DMS 273 treated with DMSO at 0.1 percent for 48 hours (cell line): ENCODE measurements at places on chromosomes 3 and 15.

DNA sequence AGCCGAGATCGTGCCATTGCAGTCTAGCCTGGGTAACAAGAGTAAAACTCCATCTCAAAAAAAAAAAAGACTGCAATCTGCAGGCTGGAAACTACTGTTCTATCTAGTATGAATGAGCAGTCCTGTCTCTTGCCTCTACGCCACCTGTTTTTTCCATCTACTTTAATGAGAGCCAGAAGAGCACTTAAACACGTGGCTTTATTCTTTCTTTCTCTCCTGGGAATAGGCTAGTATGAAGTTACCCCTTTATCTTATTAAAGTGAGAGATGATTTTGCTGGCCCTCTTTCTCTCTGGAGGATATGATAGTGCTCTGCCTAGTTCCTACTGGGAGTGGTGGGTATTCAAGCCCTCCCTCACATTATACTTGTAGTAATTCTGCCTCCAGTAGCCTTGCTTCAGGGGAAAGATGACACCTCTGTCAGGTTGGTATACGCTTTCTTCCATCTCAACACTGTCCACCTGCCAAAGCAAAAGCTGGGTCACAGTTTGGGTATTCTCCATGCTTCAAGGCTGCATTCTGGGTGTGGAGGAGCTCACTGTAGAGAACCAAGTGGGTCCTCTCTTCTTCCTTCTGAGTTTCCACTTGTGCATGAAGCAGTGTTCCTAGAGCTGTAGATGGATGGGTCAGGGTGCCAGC lies 17.8 kb downstream of the MAPKBP1 start:
- DNase-seq = no peak

- no peak for DNase-seq
Observed at GRCh38 chr15:93866948-93867347, 364.4 kb upstream of the MCTP2 start.

GRCh38 chr3:101042996-101043686 lies 49.9 kb upstream of the ABI3BP start:
- DNase-seq = no peak

- peak; percentile 71 for DNase-seq
Observed at GRCh38 chr3:126466886-126467610, 8.6 kb downstream of the ZXDC start.

DNA sequence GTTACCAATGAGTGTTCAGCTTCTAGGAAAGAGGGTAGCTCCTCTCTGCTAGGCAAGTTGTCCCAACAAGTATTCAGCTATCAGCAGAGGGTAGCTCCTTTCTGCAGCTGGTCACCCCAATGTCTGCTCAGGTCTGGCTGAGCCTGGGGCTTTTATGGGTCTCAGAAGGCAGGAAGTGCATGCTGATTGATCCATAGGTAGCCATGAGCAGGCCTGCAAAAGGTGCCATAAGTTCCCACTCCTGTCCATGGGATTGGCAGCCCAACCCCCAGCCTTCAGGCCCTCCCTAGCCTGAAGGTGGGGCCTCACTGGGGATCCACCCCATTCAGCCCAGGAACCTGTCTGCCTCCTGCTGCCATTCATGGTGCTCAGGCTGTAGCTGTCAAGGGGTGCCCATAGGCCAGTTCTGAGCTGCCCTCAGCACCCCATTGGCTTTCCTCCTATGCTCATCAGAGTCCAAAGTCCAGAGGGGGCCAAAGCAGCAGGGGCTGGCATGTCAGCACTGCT lies 34.6 kb upstream of the DNAJC13 start:
- no peak for DNase-seq

DNA sequence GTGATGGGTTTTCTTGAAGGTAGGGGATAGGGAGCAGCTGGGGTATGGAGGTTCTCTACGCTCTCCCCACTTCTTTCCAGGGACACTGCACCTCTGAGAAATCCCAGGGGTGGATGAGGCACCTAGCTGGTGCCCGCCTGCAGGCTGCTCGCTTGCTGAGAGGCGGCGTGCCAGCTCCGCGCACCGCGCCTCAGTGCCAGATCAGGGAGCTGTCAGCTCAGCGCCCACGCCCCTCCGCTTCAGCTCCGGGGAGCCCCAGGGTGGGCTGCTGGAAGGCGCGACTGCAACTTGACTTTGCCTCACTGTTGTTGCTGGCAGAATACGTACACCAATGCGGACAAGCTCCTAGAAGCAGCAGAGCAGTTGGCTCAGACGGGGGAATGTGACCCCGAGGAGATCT lies 345.7 kb upstream of the UMPS start:
- DNase-seq = no peak

DNA sequence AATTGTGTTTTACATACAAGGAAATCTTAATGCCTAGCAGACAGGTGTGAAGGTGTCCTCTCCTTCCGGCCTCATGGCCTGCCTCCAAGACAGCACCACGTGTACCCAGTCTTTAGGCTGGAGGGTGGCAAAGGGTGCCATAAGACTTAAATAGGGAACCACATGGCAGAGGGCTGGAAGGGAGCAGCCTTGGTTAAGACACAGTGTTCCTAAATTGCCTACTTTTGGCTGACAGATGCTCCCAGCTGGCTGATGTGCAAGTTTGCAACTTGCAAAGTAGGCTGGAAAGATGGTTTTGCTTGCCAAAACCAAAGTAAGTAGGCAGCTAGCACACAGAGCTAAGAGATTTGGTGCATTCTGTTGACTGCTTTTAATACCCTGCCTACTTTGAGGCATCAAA lies 45.2 kb downstream of the CCNB2 start:
- no peak for DNase-seq

DNA sequence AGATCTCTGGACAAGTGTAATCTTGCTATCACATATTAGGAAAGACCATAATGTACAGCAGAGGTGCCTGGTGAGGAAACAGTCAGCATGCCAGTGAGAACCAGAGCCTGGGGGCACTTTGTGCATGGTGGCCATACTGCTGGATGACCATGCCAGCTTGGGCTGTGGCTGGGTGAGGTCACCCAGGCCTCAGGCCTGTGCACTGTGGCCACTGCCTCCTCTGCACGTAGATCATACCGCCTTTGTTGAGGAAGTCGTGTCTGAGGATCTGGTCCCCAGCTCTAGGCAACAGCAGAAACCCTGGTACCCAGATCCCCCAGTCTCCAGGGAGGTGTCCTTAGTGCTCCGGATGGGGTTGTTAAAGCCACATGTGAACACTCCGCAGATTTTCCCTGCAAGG lies 38.9 kb downstream of the ZNF710 start:
- DNase-seq = no peak

- no peak for DNase-seq
Observed at GRCh38 chr3:167864552-167864874, 129.0 kb downstream of the SERPINI1 start.

DNA sequence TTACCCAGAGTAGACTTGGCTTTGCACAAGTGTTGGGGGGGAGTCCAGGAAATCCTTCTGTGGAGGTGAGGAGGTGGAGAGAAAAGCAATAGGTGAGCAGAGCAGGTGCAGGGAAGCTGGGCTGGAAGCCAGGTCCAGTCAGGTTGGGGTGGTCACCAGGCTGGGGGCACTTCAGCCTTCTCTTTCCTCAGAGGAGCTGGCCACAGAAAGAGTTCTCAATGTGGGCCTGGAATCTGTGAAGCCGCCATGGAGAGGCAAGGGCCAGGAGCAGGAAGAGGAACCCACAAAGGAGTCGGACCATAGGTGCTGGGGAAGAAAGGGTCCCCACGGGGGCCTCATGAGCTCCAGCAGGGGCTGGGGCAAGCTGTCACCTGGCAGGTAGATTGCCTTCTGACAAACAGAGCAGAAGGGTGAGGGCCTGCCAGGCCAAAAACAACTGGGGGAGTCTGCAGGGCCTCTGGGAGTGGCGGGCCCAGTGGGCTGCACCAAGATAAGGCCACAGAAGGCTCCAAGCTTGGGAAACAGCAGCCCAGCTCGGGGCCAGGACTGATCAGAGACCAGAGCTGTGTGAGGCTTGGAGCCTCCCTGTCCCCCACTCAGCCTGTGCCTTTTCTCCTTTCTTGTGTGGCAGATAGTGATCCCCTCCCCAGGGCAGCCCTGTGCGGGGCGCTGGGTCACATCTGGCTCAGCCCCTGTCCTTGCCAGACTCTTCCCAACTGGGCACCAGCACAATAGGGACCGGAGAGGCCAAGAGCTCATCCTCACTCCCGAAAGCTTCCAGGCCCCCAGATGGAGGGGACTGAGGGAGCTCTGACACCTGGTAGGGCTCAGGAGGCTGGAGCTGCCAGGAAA lies 53.0 kb upstream of the FGD5 start:
- DNase-seq = no peak
